ENCODE measurements at places on chromosomes 16 and 17.

DNA sequence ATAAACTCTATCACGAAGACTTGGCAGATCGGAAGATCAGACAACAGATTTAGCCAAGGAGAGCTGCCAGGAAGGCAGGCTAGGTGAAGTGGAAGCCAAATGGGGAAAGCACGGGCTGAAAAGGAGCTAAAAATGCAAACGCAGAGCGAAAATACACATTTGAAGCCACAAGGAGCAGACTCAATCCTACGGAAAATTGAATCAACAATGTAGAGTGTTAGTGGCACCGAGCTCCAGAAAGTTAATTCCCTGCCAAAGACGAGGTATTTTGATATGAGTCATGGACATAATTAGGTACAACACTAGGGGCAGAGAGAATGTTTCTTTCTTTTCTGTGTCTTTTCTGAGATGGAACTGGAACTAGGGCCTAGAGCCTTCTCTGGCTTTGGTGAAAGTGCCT is 20.7 kb downstream of the GSG1L start:
- no peak for DNase-seq

- DNase-seq: no peak
Observed at GRCh38 chr16:87351320-87351698, 32.3 kb downstream of the FBXO31 start.

GRCh38 chr16:84604477-84605013 is 13.3 kb downstream of the COTL1 start:
- DNase-seq: no peak

DNA sequence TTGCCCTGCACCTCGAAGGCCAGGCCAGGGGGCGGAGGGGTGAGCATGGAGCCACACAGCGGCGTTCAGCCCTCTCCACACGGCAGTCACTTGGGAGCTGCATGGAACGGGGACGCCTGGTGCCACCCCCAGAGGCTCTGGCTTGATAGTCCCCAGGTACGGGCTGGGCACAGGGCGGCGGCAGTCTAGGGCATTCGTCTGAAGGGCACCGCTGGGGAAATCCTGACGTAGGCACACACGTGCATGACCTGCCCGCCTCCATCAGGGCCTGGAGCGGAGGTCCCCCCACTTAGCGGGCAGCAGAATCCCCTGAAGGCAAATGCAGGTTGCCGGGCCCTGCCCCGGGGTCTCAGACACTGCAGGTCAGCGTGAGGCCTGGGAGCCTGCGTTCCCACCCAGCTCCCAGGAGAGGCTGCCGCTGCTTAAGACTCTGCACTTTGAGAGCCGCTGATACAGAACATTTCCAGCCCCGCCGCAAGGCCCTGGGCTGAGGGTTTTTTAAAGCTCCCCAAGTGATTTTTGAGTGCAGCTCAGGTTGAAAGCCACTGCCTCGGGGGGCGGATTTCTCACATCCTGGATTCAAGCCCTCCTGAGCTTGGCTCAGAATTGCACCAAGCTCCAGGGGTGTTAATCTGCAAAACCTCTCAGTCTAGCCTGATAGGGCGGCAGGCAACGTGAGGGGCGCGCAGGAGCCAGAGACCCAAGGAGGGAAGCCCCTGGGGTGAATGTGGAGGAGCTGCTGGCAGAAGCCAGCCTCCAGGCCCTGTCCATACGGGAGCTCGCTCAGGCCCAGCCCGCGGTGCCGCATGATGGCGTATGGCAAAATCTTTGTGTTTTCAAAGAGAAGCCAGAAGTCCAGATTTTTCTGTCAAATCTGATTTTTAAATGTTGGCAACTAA is 182.3 kb upstream of the GSE1 start:
- DNase-seq: no peak

- no peak for DNase-seq
Observed at GRCh38 chr17:79202480-79202879, 127.9 kb downstream of the ENGASE start.

- DNase-seq: no peak
Observed at GRCh38 chr17:30908717-30909420, 2.8 kb upstream of the TEFM start.

GRCh38 chr17:83162035-83162745 is 82.8 kb downstream of the METRNL start:
- no peak for DNase-seq

GRCh38 chr17:56681561-56682266 is 88.2 kb downstream of the NOG start:
- no peak for DNase-seq

- no peak for DNase-seq
Observed at GRCh38 chr17:281365-281999, 71.1 kb downstream of the RPH3AL start.

GRCh38 chr16:78796221-78796866 is 696.9 kb downstream of the WWOX start:
- no peak for DNase-seq

GRCh38 chr17:73541111-73541510 is 103.1 kb downstream of the SDK2 start:
- DNase-seq: no peak

DNA sequence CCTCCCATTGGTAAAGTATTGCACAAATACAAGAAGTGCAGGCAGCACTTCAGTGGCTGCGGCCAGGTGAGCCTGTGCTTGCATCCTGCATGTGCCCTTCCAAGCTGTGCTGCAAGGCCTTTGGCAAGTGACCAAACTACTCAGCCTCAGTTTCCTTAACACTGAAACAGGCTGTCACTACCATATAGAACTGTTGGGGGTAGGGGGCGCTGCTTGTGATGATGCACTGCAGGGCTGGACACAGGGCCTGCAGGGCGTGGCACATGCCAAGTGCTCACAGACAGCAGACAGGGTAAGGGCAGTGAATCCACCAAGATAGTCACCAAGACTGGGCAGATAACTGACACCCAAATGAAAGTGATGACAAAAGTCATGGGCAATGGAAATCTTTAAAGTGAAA is 65.6 kb upstream of the SREBF1 start:
- DNase-seq: no peak

DNA sequence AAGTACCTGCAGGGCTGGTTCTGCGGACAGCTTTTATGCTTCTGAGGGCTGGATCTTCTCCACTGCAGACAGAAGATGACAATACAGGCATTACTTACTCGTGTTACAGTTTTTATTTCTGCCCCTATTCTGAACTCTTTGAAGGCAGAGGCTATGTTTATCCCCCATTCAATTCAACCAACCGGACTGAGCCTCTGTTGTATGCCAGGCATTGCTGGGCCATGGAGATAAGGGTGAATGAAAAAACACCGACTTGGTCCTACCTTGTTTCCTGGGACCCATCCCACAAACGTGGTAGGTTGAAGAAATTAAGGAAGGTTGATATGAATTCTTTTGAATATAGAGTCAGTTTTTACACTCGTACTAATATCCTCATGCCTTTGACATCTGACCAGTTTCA is 10.0 kb upstream of the HP start:
- DNase-seq: no peak

- DNase-seq: peak; percentile 72
Observed at GRCh38 chr17:58513965-58514769, at the start of gene MTMR4. TSS of gene MTMR4 (minus strand) at chr17:58514638. CDS start at chr17:58514407, 231 bp downstream.

GRCh38 chr16:78100112-78100467 is 636 bp downstream of the WWOX start:
- no peak for DNase-seq

- DNase-seq: no peak
Observed at GRCh38 chr16:22699356-22699755, 114.6 kb upstream of the HS3ST2 start.

DNA sequence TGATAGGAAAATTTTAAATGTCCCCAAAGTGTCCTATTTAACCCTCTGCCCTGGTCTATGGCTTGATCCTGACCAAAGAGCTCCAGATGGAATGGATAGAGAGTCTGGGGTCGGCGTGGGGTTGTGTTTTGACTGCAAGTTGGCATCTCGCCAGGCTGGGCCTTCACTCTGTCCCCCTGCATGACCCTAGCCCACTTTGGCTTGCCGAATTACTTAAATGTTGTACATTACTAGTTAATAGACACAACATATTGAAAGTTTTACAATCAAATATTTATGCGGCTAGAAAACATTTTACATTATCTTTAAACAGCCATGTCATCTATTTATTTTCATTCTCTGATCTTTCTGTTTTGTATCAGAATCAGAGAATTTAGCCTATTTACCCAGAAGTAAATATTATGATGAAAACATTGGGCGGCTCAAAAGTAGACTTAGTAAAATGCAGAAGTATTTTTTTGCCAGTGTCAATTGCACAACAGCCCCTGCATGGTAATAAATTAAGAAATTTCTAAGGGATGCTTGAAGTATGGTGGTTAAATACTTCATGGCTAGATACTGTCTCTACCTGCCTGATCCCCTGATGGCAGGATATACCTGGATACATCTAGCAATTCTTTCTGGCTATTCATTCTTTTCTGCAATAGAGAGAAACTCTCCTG is 18.8 kb upstream of the MYOCD start:
- DNase-seq: no peak

DNA sequence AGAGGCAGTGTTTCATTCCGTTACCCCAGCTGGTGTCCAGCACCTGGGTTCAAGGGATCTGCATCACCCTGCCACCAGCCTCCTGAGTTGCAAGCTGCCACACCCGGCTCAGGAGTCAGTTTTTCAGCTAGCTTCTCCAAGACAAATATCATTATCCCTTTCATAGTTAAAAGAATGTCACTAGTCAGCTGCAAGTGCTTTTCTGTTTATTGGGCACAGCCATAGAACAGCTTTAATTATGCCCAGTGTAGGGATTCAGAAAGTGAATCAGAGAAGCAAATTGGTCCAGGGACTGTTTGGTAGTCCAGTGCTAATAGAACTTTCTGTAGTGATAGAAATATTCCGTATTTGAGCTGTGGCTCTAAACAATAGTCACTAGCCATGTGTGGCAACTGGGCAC is 2.9 kb upstream of the AOC3 start:
- DNase-seq: no peak

GRCh38 chr16:30996324-30996984 is 11.4 kb downstream of the HSD3B7 start:
- DNase-seq: no peak

DNA sequence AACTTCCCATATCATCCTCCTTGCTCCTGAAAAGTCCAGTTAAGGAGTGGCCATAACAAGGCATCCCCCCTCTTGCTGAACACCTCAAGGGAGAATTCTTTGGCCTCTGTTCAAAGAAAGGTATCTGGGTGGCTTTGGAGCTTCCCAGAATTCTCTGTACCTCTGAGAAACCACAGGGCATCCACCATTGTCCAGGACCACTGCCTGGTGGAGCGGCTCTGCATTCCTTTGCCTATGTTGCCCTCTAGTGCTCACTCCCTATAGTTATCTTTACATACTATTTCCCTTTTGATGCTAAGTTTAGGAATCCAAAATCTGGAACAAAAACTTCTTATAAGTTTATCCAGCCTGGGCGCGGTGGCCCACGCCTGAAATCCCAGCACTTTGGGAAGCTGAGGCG is 30.3 kb downstream of the CHD9NB start:
- DNase-seq: no peak

DNA sequence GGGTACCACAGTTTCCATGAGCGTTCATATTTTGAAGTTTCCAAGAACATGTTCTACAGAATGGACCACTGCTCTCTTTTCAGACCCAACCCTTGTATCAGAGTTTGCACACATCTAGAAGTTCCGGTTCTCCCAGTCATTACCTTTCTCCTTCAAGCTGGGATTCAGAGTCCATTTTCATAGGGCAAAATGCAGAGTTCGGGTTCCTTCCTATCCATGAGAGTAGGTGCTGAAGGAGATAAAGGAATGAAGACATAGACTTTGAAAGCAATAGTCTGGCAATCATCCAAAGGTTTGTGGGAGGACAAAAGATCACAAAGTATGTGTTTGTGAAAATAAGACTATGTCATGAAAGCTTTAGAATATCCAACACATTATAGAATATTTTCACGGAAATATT is 699.6 kb downstream of the MAF start:
- DNase-seq: no peak

GRCh38 chr16:84957792-84958191 is 53.5 kb downstream of the ZDHHC7 start:
- no peak for DNase-seq

GRCh38 chr17:39950871-39951348 is 11.9 kb upstream of the GSDMA start:
- no peak for DNase-seq

DNA sequence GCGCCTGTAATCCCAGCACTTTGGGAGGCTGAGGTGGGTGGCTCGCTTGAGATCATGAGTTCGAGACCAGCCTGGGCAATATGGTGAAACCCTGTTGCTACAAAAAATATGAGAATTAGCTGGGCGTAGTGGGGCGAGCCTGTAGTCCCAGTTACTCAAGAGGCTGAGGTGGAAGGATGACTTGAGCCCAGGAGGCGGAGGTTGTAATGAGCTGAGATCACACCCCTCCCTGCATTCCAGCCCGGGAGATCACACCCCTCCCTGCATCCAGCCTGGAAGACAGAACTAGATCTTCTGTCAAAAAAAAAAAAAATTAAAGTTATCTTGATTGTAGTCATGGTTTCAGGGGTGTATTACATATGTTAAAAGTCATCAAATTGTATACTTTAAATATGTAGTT is 26.8 kb upstream of the GLG1 start:
- DNase-seq: no peak

DNA sequence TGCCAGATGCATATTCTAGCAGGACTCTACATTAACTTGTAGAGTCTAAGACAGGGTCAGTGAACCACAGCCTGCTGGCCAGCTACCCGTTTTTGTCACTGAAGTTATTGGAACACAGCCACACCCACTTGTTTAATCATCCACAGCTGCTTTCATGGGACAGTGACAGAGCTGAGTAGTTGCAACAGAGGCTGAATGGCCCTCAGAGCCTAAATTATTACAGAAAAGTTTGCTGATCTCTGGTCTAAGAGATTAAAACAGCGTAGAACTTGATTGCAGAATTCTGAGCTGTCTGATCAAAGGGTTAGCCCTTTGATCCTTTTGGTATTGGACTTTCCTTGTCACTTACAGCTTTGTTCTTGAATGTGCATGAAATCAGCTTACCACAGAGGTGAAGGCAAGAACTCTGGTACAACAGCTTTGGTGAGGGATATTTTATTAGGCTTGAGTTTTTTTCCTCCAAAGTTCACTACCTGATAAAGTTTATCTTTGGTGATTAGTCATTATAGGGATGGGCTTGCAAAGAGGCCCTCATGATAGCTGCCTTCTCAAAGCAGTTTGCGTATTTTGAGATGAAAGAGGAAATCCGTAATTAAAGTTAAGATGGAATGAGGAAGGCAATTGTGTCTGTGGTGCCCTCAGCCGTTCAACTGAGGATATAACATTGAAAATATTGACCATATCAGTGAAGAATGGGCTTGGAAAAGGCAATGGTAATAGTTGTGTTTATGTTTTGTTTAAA is 23.6 kb downstream of the ALDH3A2 start:
- DNase-seq: no peak
